ENCODE measurements at places on chromosomes 2 and 18.
A peak's percentile ranks its signal among the peaks of the same experiment; 100 is the strongest.

GRCh38 chr2:173087793-173088496 lies 12.3 kb downstream of the MAP3K20 start:
- no peak for DNase-seq

DNA sequence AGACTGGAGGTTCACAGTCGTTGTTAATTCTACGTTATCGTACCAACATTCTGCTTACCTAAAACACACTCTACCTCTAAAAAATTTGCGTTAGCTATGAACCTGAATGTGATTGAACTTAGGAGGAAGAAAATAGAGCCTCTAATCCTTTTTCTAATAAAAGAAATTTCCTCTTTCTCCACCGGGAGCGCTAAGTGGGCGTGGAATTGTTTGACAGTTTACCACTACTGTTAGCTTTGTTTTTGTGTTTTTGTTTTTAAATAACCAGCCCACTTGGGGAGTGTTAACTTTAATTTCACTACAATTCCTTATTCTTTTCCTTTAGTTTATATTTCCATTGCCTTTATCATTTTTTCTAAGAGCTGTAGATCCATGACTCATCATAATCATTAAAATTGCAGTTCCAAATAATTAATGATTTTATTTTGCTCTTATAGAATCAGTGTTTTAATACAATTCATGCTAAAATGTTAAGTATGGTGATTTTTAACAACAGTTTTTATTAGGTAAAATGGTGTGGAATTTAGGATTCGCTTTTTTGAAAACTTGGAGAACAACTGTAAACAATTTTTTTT lies 55.0 kb upstream of the ITM2C start:
- no peak for DNase-seq

- DNase-seq, result no peak
Measured at GRCh38 chr2:27615316-27615715, 13.5 kb downstream of the CCDC121 start.

DNA sequence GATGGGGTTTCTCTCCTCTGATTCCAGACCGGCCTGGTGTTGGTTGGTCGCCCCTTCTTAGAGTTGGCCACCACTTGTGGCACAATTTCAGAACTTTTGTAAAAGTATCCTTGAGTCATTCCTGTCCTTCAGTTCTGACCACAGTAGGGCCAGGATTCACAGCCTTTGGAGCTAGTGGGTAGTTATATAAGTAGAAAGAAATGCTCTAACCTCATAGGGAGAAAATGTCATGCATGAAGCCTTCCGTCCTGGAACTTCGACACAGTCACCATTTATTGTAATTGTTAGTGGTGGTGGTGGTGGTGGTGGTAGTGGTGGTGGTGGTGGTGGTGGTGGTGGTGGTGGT lies 65.4 kb downstream of the EPAS1 start:
- DNase-seq, result no peak

- no peak for DNase-seq
Measured at GRCh38 chr2:142857256-142858164, 20.0 kb upstream of the KYNU start.

- DNase-seq, result no peak
Measured at GRCh38 chr2:207937823-207938222, 87.5 kb downstream of the PLEKHM3 start.

GRCh38 chr18:1438458-1438910 lies 533.8 kb downstream of the ADCYAP1 start:
- no peak for DNase-seq

DNA sequence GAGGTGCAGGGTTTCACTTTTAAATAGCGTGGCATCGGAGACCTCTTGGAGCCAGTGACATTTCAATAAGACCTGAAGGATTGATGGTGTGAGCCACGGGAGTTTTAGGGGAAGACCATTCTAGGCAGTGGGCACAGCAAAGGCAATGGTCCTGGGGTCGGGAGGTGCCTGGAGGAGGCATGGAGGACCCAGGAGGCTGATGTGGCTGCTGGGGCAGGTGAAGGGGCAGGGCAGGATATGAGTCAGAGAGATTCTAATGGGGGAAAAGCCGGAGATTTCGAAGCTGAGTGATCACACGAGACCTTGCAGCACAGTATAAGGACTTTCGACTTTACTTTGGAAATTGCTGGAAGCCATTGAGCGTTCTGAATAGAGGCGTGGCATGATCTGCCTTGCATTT lies 79.6 kb upstream of the KCNE4 start:
- DNase-seq, result no peak

DNA sequence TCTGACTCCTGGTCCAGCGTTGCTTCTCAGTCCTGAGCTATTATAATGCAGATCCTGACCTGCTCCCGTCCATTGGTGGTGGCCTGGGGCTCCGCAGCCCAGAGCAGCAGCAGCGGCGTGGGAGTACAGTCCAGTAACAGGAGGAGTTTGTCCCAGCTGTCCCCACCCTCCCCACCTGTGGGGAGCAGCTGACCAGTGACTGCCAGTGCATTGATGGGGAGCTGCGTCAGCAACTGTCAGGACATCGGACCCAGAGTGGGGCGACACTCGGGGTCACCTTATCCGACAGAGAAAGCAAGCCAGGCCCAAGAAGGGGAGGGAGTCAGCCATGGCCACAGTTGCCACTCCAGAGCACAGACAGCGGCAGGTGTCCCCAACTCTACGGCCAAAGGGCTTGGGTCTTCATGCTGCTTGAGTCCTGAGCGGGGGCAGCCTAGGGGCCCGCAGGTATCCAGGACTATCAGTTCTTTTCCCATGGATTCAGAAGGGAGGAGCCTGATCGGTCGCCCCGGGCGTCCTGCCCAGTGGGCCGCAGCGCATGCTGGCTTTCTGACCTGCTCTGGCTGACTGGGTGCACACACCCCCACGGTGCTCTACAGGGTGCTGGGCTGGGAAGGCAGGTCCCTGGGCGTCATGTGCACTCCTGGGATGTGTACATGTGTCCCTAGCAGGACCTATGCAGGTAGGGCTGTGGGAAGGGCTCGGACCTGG lies 29.7 kb downstream of the DNMT3A start:
- peak; percentile 20 for DNase-seq

DNA sequence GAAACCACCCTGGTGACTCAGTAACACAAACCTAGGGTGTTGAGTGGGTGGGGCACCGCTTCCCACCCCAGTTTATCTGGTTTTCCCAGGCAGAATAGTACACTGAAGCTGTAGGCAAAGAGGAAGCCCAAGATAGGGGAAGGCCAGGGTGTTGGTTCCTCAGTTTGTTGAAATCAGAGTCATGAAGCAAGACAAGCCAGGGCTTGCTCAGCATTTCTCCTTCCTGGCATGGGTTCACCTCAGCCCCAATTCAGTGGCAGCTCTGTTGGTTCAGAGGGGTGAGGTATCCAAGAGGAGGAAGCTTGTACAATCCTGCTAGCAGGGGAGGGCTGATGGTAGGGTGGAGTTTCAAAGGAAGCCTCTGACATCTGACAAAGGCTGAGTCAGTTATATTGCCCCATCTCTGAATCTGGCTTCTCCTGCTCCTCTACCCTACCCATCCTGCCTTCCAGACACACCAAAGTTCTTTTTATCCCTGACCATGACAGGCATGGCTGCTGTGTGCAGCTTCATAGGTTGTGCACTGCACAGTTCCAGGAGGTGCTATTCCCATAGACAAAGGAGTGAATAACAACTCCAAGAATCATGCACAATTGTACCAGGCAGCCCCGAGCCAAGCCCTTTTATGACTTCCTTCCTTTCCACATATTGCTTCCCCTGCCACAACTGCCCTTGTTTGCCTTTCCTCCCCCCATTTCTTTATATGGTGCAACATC lies 24.9 kb upstream of the RAB10 start:
- DNase-seq, result no peak

DNA sequence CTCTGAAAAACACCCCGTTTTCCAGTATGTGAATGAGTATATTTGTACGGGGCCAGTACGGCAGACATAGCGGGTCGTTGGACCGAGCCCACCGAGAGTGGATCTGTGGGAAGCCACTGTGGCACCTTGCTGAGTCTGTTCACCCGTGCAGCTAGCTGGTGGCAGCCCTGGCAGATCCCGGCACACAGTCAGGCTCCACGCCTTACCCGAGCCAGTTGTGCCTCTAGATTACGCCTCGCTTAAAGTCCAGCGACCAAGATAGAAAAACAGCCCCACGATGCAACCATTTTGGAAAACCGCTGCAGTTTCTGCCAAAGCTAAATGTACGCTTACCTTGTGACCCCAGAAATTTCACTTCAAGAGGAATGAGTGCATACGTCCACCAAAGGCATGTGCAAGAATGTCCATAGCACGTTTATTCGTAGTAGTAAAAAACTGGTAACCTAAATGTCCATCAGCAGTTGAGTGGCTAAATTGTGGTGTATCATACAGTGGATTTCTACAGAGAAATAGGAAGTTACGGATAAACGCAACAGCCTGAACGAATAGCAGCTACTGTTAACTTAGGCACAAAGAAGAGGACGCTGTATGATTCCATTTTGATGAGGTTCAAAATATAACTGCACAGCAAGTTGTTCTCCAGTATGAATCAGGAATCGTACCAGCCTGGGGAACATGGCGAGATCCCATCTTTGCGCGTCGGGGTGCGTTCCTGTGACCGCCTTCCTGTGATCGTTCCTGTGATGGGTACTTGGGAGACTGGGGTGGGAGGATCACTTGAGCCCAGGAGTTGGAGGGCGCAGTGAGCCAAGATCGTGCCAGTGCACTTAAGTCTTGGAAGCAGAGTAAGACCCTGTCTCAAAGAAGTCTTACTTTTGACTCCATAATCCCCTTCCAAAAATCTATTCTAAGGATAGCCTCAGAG lies 688 bp upstream of the WDR33 start:
- DNase-seq, result peak; percentile 52

GRCh38 chr2:96082211-96083063 lies 33.9 kb downstream of the ADRA2B start:
- no peak for DNase-seq

DNA sequence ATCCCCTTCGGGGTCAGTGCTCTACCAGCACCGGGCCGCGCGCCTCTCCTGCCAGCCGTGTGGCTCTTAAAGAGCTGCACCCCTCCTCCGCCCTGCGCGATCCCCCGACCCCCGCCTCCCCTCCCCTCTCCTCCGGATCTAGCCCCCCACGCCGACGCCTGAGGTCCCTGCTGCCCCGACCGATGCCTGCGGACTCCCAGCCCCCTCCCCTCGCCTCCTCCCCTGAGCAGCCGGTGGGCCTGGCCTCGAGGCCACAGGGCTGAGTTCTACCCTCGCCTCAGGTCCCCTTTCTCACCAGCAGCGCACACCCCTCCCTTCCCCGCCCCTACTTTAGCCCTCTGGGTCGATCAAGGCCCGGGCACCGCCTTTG lies 5.8 kb upstream of the SIX3 start:
- DNase-seq, result no peak

DNA sequence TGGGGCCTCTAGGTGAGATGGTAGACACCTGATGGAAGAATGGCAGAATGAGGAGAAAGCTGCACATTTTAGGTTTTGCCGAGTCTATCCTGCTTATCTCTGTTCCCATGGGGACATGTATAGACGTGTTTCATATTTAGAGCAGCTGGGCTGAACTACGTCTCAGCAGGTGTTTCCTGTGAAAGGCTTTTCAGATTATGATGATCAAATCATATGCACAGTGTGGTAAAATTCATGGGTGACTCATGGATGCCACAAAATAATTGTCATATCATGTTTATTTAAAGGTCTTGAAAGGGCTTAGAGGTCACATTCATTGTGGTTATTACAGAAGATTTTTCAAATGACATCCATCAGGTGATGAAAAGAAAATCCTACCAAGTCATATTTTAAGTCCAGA lies 90.5 kb downstream of the ICOS start:
- no peak for DNase-seq

- no peak for DNase-seq
Measured at GRCh38 chr2:160753960-160754359, 260.4 kb upstream of the RBMS1 start.

DNA sequence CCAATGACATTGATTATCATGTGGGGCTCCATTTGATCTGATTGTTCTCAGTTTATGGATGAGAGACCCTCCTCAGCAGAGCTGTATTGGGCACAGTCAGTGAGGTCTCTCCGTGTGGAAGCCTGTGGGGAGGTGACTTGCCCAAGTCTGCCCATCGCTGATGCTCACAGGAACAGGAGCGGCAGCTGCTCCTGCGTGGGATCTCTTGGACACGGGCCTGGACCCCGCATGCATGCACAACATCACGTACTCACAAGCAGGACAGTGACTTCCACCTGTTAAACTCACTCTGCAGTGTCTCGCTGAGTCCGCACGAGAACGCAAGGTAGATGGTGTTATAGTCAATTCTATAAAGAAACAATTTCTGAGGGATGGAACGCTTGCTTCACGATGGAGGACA lies 55.0 kb downstream of the KCNF1 start:
- no peak for DNase-seq

GRCh38 chr2:226758921-226759640 lies 40.5 kb downstream of the IRS1 start:
- no peak for DNase-seq

- no peak for DNase-seq
Measured at GRCh38 chr2:191634791-191635190, 43.1 kb upstream of the NABP1 start.

GRCh38 chr2:201820383-201821007 lies 14.2 kb downstream of the CDK15 start:
- no peak for DNase-seq

DNA sequence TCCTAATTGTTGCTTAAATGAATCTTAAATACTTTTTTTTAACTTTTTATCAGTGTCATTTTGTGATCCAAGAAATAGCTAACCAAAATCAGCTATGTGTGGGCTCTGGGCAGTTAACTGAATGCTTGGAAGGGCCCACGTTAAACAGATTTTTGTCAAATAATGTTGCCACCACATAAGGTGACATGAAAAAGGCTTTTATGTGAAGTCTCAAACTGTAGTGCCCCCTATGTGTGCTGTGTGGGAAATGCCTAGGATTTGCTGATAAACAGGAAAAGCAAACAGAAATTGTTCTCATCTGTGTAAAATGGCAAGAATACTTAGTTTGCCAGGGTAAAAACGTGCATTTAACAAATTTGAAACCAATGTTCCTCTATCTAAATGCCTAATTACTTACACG lies 242.2 kb downstream of the ZNF516 start:
- peak; percentile 69 for DNase-seq

GRCh38 chr18:78777992-78778391 lies 201.6 kb upstream of the SALL3 start:
- DNase-seq, result no peak

DNA sequence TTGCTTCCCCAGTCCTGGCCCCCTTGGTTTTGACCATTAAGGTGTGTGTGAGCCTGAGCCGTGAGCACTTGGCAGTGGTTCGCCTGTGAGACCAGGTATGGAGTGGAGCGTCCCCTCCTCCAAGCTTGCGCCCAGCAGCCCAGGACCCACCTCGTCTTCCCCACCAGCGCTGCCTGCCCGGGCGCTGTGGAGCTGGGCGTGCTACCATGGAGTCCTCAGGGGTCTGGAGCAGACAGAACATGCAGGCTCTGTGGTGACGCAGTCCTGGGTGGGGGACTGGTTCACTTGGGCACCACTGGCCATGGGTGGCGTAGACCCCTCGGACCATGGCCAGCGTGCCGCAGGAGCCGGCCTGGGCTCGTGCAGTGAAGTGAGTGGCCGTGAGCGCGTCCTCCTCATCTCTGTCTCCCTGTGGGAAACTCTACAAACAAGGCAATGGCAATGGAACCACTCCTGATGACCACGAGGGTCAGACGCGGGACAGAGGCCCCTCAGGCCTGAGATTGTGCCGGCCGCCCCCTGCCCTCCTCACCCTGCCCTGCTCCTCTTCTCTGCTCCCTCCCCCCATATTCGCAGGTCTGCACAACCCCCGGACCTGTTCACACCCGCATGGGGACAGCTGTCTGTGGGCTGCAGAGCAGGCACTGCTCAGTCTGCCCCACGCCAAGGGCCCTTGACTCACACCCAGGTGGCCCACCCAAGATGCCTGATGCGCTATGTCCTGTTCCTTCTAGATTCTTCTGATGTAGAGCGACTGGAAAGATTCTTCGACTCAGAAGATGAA lies 15.0 kb downstream of the DTYMK start:
- no peak for DNase-seq

- DNase-seq, result no peak
Measured at GRCh38 chr2:128805237-128805636, 486.6 kb upstream of the HS6ST1 start.

All from NCI-H1092 treated with DMSO at 0.1 percent for 48 hours (cell line).